ENCODE measurements at places on chromosomes 7 and 10.
A peak's percentile ranks its signal among the peaks of the same experiment; 100 is the strongest.

GRCh38 chr7:51634538-51634937, 317.9 kb upstream of the COBL start:
- DNase-seq = no peak

DNA sequence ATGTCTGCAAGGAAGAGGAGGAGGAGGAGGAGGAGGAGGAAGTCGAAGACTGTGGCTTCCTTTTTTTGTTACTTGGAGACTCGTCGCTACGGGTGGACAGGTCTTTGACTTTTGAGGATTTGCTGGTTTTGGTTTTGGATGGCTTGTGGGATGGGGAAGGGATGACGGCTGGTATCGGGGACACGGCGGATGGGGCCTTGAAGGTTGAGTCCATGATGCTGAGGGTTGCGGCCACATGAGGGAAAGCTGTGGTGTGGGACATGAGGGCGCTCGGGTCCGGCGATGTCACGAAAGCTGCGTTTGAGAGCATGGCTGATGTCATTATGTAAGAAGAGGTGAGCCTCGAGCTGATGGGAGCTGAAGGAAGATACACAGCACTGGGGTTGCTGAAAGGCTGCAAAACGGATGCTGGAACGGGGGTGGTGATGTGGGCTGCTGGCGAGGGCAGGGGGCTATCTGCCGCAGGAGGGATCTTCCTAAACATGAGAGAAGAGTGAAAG, 33.1 kb upstream of the EFCAB10 start:
- peak; percentile 51 for DNase-seq

- no peak for DNase-seq
These were observed 69.6 kb downstream of the SEM1 start for GRCh38 chr7:96640054-96640453.

GRCh38 chr10:8242295-8242872, 187.9 kb downstream of the GATA3 start:
- DNase-seq = no peak

GRCh38 chr7:123285076-123285700, 85.4 kb upstream of the SLC13A1 start:
- DNase-seq = no peak

GRCh38 chr7:22566592-22566991, 66.6 kb upstream of the STEAP1B start:
- no peak for DNase-seq

- DNase-seq = no peak
These were observed 36.7 kb upstream of the ABLIM1 start for GRCh38 chr10:114694752-114695151.

- DNase-seq = no peak
These were observed 10.8 kb upstream of the VWC2 start for GRCh38 chr7:49762666-49763065.

DNA sequence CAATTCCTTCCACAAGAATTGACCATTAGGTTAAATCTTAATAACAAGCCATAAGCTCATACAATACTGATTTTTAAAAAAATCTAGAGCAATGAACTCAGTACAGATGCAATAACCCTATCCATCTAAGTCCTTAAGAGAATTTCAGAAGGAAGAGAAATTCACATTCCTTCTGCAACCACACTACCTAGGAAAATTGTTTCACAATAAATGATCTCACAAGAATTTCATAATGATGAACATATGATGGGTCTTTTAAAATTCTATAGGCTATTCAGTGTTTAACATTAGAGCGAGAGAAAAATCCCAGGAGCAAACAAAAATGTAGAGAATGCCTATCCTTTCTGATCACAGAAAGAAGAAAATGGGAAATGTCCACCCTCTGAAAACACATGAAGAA, 70.0 kb upstream of the MAGI2 start:
- no peak for DNase-seq

DNA sequence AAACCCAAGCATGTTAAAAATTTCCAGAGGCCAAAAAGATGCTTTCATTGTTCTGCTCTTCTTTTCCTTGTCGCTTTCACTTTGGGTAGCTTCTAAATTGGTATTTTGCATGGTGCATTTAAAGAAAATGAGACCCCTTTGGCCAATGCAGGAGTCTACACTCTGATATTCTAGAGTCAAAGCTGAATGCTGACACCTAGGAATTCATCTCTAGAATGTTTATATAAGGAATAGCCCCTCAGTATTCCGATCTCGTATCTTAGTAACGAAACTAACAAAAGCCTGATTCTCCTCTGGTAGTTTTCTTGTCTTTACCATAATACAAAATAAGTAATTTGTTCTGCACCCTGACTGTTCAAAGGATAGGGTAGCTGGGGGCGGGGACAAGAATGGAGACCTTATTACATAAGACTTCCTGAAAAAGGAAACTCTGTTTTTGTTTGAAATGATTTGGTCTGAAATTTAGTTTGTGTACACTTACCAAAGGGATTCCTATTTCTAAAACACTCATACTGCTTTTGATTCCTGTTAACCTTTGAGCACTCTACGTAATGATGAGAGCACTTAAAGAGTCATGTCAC, 17.1 kb downstream of the IKZF1 start:
- no peak for DNase-seq

- no peak for DNase-seq
These were observed 145.1 kb downstream of the PLXNA4 start for GRCh38 chr7:132430861-132431822.

GRCh38 chr7:140673063-140673773, 473 bp downstream of the ADCK2 start:
- peak; percentile 87 for DNase-seq

GRCh38 chr10:15660990-15661389, 58.7 kb downstream of the ITGA8 start:
- DNase-seq = no peak

DNA sequence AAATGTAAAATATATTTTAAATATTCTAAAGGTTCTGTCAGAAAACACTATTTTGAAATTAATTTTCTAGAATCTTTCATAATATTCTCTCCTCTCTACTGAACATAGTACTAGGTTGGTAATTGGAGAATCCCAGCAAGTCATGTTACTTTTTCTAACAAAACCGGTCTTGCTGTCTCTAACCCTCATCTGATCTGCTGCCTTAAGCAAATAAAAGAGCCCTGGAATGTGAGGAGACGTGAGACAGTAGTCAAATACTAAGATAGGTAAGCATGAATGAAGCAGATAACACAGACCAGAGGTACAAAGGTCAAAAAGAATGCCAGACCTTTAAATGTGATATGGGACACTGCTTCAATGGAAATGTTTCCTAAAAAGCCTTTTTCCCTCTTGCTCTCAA, 462.4 kb upstream of the NUPR2 start:
- DNase-seq = no peak

DNA sequence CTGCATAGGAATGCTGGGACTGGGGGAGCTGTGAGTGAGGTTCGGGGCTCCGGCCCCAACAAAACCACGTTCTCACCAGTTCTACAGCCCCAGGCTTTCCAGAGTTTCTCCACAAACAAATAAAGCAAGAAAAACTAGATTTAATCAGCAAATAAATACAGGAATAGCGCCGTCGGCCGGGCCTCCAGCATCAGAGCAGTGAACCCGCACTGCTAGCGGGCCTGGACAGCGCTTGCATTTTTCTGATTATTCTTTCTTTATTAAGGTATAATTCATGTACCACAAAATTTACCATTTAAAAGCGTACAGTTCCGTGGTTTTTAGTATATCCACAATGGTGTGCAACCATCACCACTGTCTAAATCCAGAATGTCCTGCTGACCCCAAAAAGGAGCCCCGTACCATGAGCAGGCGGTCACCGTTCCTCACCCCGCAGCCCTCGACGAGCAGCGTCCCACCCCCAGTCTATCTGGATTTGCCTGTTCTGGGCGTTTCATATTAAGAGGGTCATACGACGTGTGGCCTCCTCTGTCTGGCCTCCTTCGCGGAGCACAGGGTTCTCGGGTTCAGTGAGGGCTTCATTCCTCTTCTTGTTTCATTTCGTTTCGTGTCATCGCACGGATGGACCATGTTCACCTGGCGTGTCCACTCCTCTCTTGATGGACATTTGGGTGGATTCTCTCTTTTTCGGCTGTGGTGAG, 35.5 kb upstream of the FOXL3 start:
- no peak for DNase-seq

All from upper lobe of right lung (tissue), 1 donor.